ENCODE measurements at places on chromosomes 16 and 17.

- no peak for DNase-seq
Observed at GRCh38 chr17:30275911-30276310, 15.8 kb downstream of the BLMH start.

DNA sequence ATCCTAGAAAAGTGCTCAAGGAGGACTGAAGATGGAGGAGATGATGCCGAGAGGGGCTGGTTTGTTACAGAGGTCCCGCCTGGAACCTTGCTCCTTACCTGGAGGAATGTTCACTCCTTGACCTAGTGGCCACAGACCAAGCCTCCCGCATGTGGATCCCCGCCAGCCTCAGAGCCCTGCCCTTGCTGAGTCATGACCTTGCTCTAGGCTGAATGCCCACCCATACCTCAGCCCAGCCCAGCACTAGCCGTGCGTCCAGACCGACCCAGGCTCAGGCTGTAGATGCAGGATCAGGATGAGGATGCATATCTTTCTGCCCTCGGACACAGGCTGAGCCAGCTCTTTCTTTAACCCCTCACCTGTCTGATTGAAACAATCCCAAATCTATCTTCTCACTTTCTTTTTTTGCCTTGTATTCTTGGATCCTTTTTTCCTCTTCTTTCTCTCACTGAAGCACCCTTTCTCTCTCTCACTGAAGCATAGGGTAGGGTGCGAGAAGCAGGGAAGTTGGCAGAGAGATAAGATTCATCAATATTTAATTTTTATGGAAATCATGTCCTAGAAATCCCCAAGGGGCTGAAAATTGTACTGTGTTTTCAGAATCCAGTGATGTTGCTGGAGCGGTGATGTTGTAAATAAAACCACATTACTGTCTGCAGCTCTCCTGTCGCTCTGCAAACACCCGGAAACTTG, 34.9 kb downstream of the WSCD1 start:
- DNase-seq, result no peak

GRCh38 chr16:8934601-8935000, 29.1 kb downstream of the USP7 start:
- no peak for DNase-seq

GRCh38 chr16:23434380-23434779, 18.6 kb downstream of the COG7 start:
- DNase-seq, result no peak

DNA sequence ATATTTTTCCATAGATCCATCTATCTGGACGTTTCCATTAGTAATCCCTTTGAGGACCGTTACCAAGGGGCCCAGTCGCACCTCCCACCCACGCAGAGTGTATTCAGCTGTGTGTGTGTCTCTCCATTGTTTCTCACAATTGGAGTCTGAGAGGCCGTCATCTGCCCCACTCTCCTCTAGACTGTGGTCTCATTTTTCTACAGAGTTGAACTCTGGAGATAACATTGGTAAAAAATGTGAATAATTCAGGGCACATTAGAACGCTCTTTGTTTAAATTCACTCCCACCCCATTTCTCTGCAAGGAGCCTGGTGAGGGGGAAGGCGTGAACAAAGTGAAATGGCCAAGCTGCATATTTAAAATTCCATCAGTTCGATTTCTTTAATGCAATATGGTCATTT, 333.1 kb upstream of the MAF start:
- DNase-seq, result no peak

DNA sequence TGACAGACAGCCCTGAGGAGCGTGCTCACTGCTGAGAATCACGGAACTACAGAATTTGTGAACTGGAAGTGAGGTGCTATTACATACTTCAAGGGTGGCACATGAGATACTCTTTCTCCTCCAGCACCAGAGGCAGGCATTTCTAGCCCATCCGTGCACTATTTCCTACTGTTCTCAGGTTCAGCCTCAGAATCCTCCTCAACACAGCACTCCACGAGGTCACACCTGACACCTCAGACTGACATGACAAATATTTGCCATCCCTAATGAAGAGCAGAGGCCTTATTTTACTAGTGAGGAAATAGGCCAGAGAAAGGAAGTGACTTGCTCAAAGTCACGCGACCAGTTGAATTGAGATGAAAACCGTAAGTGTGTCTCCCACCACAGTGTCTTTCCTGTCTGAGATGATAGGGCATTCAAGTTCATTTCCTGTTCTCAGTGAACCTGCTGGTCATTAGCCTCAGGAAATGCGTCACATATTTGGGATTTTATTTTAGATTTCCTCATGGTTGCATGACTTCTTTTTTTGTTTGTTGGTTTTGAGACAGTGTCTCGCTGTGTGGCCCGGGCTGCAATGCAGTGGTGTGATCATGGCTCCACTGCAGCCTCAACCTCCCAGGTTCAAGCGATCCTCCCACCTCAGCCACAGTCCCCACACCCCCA, 23.6 kb downstream of the SEZ6 start:
- no peak for DNase-seq

- no peak for DNase-seq
Observed at GRCh38 chr17:76911299-76912017, 43.3 kb downstream of the MGAT5B start.

DNA sequence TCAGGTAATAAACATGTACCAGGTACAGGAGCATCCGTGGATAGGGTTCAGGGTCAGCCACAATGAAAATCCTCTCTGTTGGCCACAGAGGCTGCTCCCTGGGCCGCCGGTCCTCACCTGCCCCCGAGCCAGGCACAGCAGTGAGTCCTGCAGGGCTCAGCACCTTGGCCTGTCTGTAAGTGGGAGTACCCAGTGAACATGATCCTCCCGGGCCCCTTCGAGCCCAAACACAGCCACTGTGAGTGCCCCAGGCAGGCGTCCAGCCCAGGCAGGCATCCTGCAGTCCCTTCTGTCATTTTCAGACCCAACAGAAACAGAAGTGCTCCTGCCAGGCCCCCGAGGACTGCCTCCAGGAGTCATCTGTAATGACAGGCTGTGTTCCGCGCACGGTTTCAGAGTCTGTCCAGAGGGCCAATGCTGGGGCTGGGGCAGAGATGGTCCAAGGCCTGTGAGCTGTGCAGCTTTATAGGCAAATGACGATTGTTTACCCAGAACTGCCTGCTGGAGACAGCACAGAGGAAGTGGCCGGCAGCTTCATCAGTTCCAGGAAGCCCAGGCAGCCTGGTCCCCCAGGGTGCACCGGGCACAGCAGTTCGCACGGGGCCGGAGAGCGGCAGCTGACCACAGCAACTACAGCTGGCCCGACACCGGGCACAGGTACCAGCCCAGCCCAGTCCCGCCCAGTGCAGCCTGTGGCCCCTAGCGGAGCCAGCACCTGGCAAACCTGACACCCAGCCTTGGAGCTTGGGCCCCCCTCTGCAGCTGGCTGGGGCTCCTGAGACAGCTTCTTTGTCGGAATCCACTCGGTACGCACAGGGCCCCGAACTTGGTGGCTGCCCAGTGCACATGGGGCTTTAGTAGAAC, 13.2 kb downstream of the SLC7A5 start:
- no peak for DNase-seq

GRCh38 chr17:72682605-72683004, 409.9 kb downstream of the SLC39A11 start:
- DNase-seq, result no peak

- DNase-seq, result no peak
Observed at GRCh38 chr16:88491560-88492310, 38.7 kb downstream of the ZFPM1 start.

GRCh38 chr17:36611345-36612072, 10.1 kb downstream of the MRM1 start:
- DNase-seq, result no peak

Measured in iPS DF 19.7 (cell line).